ENCODE measurements at places on chromosomes 12 and 14. TPM values are rescaled to one million over a fixed set of nuclear protein-coding genes. Genes with fewer than 3 reads are reported as not detected.

The PKP2 gene
- total RNA-seq: 0.69 TPM

DNA sequence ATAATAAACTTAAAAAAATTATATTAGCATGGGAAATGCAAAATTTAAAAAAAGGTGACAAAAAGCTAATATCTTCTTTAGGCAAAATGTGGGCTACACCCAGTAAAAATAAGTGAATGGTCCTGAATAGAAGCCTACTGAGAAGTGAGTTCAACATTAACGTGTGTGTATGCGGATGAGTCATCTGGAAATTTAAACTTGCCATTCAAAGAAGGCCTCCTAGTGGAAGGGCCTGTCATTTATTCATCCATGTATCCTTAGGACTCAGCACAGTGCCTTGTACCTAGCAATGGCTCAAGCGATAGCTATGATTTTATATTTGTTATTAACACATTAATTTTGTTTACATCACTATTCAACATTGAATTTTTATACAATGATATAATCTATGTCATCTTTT lies 226.2 kb downstream of the NUBPL start:
- no peak for DNase-seq

DNA sequence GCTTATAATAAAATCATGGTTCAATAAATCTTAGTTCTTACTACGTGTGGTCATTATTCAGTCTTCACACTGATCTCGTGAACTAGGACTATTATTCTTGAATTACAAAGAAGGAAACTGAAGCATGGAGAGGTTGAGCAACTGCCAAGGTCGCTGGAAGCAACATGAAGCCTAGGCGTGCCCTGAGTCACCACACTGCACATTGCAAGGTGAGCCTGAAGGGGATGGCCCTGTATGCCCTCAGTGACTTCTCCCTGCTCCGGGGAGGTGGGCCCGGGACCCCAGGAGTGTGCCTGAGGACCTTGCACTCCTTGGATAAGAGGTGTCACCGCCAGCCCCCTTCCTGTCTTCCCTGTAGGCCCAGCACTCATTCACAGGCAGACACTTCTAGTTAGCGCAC lies 161.6 kb downstream of the CACNA1C start:
- no peak for DNase-seq

DNA sequence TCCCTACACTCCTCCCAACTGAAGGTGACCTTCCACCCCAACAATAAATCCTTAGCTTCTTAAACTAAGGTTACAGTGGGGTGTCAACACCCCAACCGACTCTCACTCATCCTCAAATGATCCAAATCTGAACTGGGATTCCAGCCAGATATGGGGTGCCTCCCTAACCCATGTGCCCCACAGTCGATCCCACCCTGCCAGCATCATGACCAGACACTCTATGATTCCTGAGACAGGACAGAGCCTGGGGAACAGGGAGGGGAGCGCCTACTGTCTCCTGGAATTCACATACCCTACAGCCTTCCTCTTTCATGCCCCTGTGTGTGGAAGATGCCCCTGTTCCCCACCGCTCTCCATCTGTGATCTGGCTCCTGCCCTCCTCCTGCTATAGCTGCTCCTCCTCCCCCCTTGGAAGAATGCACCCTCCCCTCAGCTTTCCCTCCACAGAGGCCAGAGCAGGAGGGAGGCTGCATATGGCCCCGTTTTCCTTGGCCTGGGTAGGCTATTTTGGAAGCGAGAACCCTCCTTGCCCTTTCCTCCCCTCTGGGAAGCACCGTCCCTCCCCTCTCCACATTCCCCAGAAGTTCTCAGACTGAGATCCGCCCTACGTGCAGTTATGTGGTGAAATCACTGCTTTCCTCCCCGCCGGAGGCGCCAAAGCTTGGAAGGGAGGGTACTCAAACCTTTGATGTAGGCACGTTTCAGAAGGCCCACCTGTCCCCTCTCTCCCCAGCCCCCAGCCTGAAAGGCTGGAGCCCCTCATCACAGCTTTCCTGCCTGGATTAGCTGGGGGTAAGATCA lies 48.0 kb downstream of the SMUG1 start:
- no peak for DNase-seq

- no peak for DNase-seq
Observed at GRCh38 chr14:105099778-105100177, 34.5 kb upstream of the GPR132 start.

Data from CD4-positive, CD25-positive, alpha-beta regulatory T cell (primary cell).